Tibial nerve (tissue), 4 donors: ENCODE measurements at places on chromosomes 2 and 18.

DNA sequence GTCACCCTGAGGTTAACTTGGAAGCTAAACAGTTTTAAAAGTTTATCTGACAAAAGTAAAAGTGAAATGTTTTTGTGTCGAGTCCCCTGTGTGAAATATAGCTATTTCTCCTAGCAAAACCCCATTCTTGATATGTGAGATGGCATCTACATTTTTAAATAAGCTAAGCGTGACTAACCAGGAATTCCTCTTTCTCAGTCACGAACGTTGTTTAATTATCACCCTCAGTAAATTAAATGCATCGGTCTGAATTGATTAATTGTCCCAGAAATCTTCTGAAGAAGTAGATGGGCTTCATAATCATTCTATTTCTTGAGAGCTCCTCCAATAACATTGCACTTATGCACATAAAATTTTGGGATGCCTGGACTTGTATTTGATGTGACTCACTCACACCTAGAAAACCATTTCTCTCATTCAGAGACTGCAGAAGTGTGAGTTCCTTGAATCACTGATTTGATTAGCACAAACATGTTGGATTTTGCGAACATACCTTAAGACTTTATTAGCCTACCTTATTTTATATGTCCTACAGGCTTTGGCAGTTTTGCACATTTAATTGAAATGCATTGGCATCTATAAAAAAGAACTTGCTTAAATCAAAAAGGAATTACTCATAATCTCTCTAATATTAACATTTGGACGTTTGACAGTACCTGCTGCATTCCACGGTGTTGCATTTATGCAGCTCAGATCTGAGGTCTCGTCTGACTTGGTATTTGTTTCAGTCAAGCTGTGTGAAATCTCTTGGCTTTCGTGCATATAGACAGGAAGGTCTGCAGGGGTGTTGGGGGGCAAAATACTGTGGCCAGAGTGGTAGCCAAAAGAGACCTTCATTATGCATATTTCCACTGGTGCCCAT, 475.2 kb downstream of the EPHA4 start:
- H3K4me1 ChIP-seq: no peaks in the 10 kb centered on the region
- H3K27me3 ChIP-seq: no peaks in the 10 kb centered on the region
- no peak overlapping the region for H3K4me3 ChIP-seq
- H3K36me3 ChIP-seq: no peaks in the 10 kb centered on the region

DNA sequence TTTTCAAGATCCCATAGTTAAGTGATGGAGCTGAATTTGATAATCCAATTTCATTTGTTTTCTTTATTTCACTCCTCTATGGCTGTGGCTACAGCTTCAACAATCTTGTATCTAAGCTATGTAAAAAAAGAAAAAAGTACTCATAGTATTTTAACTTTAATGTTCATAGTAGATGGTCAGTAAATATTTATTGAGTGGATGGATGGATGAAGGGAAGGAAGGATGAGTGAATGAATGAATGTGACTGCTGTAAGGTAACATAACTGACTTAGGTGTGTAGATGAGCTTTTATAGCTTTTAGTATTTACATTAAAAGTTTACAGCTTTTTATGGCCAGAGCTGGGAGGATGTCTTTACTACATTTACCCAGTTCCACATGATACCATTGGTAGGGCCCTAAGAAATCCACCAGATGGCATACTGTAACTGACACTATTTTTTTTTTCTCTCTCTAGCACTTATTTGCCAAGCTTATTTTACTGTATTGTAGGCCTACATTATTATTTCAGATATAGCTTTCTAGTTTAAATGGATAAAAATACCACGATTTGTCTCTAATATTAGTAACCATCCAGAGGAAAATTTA, 13.4 kb upstream of the HRH4 start:
- H3K4me1 ChIP-seq: no peaks in the 10 kb centered on the region
- H3K27ac ChIP-seq: no peak overlapping the region
- DNase-seq: no peak

- no peak overlapping the region for H3K4me3 ChIP-seq
- no peak for DNase-seq
- no peaks in the 10 kb centered on the region for H3K36me3 ChIP-seq
- H3K27me3 ChIP-seq: no peaks in the 10 kb centered on the region
- no peak overlapping the region for H3K27ac ChIP-seq
- H3K4me1 ChIP-seq: peaks cover 10% of the 10 kb centered on the region
These were observed 121.6 kb downstream of the GALNT1 start for GRCh38 chr18:35703043-35703688.

- DNase-seq: no peak
- H3K36me3 ChIP-seq: no peaks in the 10 kb centered on the region
- no peak overlapping the region for H3K4me3 ChIP-seq
These were observed 74.2 kb downstream of the TNS1 start for GRCh38 chr2:217928324-217929181.

DNA sequence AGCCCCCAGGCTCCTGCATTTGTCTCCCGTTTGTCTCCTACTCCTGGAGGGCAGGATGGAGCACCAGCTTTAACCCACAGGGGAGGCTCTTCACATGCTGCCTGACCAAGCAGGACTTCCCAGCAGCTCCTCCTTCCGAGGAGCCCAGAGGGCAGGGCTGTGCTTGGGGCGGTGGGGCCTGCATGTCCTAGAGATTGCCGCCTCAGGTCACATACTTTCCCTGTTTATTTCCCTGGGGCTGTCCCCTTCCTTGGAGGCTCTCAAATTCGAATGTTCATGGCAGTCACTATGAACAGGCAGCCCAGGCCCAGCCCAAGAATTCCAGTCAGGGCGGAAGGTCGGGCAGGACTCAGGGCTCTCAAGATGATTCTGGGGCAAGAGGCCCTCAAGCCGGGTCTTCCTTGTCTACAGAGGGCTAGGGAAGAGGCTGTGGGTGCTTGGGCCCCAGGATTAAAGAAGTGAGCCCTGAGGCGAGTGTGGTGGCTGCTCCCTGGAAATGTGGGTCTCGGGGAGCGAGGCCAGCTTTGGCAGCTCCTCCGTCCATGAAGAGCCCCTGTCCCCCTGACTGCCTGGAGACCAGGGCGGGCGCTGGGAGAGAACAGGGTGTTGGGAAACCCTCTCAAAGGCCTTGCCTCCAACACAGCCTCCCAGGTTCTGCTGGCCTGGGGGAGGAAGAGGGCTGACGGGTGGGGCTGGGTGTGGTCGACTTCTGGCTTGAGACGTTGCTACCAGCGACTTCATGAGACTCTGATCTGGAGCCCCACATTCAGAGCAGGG, 48.9 kb upstream of the HPCAL1 start:
- no peak for DNase-seq
- H3K27me3 ChIP-seq: no peaks in the 10 kb centered on the region
- H3K4me3 ChIP-seq: no peak overlapping the region

DNA sequence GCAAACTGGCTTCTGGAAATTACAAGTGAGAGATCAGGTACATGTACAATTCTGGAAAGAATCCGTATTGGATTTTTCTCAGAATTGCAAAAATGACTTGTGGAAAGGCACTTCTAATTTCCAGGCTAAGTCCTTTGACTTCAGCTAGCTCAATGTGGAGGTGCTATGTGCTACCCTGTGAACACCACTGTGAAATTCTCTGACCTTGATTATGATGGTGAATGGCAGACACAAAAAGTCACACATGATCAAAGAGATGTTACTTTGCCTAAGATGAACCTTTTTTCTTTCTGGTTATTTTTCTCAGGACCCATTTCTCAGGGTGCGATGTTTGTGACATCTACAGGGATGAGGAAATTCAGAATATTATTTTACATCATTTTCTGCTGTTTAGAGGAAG, 856.6 kb upstream of the VRK2 start:
- H3K4me1 ChIP-seq: no peaks in the 10 kb centered on the region
- H3K4me3 ChIP-seq: no peak overlapping the region
- H3K27ac ChIP-seq: no peak overlapping the region

DNA sequence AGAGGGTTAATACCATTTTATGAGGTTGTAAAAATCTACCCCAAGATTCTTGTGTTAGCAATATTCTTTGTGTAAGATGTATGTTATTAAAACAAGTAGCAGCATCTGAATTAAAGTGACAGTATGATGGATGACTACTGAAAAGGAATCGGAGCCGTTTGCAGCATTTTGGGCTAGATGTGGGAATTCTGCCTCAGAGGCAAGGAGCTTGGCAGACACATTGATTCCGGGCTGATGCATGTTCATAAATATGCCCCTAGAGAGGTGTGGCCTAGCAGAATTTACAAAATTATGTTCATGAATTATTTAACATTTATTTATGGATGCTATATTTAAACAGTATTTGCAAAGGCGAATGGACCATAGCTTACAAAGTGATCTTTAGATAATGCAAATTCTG, 389.0 kb upstream of the ETAA1 start:
- no peak for DNase-seq
- no peaks in the 10 kb centered on the region for H3K36me3 ChIP-seq
- H3K4me1 ChIP-seq: no peaks in the 10 kb centered on the region
- no peak overlapping the region for H3K4me3 ChIP-seq
- no peaks in the 10 kb centered on the region for H3K27me3 ChIP-seq

DNA sequence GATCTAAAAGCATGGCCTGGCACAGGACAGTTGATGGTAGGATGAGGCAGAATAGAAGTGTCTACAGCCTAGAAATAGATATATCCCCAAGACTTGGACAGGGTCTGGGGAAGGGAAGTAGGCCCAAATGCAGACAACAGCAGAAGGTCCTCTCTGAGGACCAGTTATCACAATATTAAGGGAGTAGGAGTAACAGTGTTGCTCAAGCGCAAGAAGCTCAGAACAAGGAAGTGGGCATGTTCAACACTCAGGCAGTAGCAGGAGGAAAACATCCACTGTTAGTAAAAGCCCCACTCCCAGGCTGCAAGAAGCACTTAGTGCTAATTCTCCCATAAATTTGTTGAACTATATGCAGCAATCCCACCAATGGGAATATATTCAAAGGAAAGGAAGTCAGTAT, 314.7 kb downstream of the METTL4 start:
- H3K4me3 ChIP-seq: no peak overlapping the region
- H3K4me1 ChIP-seq: no peaks in the 10 kb centered on the region
- no peaks in the 10 kb centered on the region for H3K36me3 ChIP-seq
- no peak overlapping the region for H3K27ac ChIP-seq
- H3K27me3 ChIP-seq: no peaks in the 10 kb centered on the region

GRCh38 chr2:1671916-1672315, 72.4 kb downstream of the PXDN start:
- no peak for DNase-seq
- no peaks in the 10 kb centered on the region for H3K36me3 ChIP-seq
- H3K4me1 ChIP-seq: peaks cover 7% of the 10 kb centered on the region

DNA sequence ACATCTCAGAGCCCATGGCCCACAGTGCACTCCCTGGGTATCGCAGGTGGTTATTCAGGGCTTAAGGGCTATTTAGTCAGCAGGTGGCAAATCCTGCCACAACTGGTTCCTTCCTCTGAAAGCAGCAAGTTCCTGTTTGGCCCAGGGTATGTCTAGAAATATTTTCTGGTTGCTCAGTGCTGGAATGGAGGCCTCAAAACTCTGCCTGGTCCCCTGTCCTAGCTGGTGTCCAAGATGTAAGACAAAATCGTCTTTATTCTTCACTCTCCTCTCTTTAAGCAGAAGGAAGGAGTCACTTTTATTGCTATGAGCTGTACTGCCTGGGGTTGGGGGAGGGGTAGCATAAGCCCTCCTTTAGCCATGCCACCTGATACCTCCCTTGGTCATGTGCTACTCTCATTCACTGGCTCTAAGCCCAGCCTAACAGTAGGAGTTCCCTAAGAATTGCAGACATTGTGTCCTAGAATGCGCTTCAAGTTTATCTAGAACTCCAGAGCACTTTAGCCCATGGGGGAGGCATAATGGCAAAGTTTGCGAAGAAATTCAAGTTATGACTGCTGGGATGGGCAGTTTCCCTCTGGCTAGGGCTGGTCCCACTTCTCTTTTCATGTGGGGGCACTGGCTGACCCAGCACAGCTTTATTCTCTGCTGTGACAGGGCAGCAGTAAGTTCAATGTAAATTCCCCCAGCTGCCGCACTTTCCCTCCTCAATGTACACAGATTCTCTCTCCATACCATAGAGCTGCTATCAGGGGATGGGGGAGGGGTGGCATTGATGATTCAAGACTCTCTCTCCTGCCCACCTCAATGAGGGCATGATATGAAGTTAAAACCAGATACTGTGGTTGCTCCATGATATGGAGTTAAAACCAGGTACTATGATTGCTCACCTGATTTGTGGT, 27.1 kb upstream of the CWC22 start:
- no peak overlapping the region for H3K4me3 ChIP-seq
- no peaks in the 10 kb centered on the region for H3K36me3 ChIP-seq
- H3K27me3 ChIP-seq: no peaks in the 10 kb centered on the region
- DNase-seq: no peak
- H3K4me1 ChIP-seq: no peaks in the 10 kb centered on the region

- no peak for DNase-seq
- no peak overlapping the region for H3K4me3 ChIP-seq
- no peaks in the 10 kb centered on the region for H3K36me3 ChIP-seq
- no peaks in the 10 kb centered on the region for H3K27me3 ChIP-seq
- no peak overlapping the region for H3K27ac ChIP-seq
These were observed 2.0 kb downstream of the GIGYF2 start for GRCh38 chr2:232699110-232699509.

DNA sequence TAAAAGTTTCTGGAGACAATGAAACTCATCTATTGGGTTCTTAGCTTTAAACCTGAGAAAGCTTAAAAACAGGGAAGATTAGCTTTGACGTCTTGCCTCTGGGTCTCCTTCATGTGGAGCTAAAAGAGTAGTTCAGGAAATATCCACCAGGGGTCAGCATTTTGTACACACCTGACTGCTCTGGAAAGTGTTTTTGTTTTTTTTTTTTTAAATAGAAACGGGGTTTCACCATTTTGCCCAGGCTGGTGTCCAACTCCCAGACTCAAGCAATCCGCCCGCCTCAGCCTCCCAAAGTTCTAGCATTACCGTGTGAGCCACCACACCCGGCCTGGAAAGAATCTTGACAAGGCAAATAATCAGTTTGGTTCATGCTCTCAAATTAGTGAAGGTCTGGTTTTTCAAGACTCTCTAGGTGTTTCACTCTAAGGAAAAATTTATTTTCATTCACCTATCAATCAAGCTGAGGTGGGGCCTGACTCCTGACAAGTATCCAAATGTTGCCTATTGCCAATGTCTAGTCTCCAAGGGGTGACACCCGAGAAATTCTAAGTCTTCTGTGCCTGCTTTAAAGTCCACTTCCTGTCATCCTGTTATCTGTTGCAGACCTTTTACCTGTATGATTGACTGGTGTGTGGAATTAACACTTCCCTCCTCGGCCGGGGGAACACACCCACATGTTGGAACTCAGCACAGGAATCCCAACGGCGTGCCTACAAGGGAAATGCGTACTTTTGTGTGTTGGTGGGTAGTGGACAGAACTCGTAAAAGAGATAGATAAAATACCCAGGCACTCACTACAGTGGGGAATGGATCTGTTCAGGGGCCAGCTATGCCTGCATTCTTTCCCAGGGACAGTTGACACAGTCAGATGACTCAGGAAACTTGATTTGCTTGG, 11.3 kb downstream of the IL1RN start:
- peak; percentile 91 for DNase-seq
- no peak overlapping the region for H3K4me3 ChIP-seq
- H3K27ac ChIP-seq: no peak overlapping the region
- no peaks in the 10 kb centered on the region for H3K36me3 ChIP-seq
